Tibial nerve (tissue), 4 donors: ENCODE measurements at places on chromosomes 11 and 22. TPM values are rescaled to one million over a fixed set of nuclear protein-coding genes. Genes with fewer than 3 reads are reported as not detected.
A peak's percentile ranks its signal among the peaks of the same experiment; 100 is the strongest.

BEST1 gene
- total RNA-seq, result 33.2 TPM

CHID1 gene
- 83.4 TPM for total RNA-seq

LYVE1 gene
- total RNA-seq, result 64.3 TPM

DNA sequence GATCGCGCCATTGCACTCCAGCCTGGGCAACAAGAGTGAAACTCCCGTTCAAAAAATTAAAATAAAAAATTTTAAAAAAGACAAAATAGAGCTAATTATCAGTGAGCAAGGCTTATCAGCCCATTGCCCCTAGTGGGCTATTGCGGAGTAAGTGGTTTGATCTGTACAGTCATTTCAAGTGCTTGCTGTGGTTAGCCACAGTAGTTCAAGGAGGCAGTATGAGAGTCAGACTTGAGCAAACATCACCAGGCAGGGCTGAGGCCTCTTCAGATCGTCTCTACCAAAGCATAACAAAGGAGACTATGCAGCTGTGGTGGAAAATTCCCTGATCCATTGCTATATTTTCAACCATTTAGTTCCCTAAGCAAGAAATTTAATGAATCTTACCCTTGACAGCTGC lies 4.3 kb upstream of the SBF2 start:
- DNase-seq, result no peak

- no peak for DNase-seq
These were observed 34.8 kb downstream of the EIF3F start for GRCh38 chr11:8021920-8022319.

- DNase-seq, result no peak
These were observed 204.7 kb upstream of the GUCY1A2 start for GRCh38 chr11:107222916-107223460.

DNA sequence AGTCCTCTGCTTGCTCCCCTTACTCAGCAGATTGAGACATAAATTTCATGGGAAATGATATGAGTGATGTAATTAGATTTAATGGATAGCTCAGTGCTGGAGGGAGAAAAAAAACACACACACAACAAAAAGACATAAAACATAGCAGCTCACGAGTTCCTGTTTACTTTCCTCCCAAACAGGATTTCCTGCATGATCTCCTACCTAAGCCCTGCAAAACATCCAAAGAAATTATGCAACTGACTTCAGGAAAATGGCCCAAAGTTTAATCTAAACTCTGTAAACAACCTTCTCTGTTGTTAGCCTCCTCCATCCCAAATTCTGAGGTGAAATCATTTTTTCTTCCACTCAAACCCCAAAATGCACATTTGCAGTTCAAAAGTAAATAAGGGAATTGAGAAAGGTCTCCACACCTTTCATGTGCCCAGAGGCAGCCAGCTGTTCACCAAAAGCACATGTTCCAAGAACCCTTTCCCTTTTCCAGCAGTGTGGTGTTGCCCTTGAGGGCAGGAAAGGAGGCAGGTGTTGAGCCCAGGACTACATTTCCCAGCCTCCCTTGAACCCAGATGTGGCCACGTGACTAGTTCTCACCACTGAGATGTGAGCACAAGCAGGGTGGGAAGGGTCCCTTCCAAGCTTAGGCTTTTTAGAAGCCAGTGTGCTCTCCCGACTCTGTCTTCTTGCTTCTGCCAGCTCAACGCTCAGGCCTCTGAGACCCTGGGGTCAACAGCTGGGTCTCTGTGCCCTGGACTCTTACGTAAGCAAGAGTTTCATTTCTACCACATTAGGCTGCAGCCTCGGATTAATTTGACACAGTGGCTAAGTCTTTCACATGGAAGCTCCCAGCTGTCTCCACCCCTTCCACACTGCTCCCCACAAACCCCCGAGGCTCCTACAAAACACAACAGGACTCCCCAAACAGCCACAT lies 301.2 kb downstream of the CTTN start:
- DNase-seq, result no peak

DNA sequence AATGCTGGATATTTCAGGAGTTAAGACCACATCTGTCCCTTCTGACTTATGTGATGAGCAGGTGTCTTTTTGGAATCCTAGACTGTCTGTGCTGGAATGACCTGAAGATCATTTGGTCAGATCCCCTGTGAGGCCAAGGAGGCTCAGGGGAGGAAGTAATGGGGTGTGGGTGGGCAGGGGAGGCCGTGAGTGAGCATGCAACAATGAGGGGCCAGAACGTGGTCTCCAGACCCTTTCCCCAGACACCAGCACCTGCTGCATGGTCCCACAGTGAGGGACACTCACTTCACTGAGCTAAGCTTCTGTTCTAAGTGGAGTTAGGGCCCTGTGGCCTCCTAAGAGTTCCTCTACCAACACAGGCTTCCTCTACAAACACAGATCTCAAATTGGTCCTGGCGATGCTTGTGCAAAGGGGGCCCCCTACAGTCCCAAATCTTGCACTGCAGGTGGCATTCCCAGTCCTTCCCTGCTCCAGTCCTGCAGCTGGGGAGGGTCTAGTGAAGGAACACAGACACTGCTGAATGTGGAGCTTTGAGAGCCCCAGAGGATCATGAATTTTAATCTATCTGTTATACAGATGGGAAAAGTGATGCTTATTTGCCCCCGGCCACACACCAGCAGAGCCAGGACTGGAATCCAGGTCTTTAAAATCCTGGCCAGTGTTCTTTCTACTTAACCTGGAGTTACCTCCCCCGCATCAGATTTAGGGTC lies 7.4 kb downstream of the USP2 start:
- DNase-seq, result peak; percentile 52

DNA sequence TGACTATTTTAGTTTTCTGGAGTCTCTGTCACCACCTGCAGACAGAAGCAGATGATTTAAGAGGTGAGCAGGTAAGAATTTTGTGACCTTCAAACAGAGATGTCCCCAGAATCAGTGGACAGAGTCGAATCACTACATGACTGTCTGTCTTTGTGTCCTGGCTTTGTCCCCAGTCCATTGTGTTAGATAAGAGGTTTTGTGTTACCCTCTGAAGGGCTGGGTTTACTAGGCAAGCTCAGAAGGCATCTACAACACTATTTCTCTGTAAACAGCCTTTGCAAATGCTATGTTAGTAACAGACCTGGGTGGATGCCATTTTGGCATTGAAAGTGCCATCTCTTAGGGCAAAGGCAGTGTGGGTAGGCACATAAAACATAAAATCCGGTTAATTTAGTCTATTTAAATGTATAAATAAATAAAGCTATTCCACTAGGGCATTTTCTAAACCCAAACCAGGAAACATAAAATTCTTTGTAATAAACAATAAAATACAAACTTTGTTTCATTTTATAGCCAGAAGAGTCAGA lies 40.3 kb upstream of the CADM1 start:
- DNase-seq, result no peak

GRCh38 chr11:74647404-74647803 lies 55.0 kb downstream of the POLD3 start:
- no peak for DNase-seq
